ENCODE measurements at places on chromosomes 5 and 9.

GRCh38 chr9:99197124-99197630, 24.6 kb downstream of the ALG2 start:
- no peak for DNase-seq

DNA sequence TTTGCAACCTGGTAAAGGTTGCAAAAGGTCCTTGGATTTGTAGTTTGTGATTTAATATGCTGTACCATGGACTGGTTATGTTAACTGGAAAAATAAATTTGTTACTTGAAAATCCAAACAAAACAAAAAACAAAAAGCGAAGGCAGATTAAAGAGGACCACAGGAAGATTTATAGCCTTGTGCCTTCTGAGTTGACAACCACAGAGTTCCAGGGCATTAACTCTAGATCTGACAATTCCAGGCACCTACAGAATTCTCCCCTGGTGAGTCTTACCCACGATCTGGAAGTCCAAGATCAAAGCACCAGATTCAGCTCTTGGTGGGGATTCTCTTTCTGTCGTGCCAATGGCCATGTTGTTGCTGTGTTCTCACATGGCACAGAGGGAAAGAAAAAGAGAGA, 107.9 kb upstream of the SELENOP start:
- no peak for DNase-seq

GRCh38 chr9:36169708-36170107, 520 bp downstream of the CCIN start:
- no peak for DNase-seq

DNA sequence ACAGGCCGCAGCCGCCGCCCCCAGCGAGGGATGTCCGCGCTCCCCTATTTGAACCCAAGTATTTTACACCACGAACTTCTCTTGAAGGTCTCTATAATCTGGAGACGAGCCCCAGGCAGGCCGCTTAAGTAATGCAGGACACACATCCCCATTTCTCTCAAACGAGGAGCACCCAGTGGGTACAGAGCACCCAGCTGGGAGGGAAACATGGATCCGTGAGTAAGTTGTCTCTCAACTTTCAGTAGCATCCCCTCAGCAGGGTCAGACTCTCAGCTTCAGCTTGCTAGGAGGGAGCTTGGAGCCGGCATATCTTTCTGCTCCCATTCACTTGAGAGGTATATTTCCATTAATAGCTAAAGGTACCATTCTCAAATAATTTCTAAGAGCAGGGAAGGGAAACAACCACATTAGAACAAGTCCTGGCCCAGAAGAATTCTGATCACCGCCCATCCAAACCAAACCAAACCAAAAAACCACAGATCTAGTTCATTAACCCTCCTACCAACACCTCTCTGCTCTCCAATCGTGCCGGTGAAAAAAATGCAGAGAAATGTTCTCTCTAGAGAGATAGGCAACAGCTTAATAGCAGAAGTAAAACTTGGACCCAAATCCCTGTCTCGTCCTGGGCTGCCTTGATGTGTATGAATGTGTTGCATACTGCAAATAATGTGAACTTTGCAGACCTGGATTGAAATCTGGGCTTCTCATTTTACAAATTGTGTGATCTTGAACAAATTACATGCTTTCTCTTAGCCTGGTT, 910 bp downstream of the TDRD7 start:
- no peak for DNase-seq

- DNase-seq = no peak
These were observed 12.5 kb downstream of the RAB24 start for GRCh38 chr5:177290816-177291596.

- no peak for DNase-seq
These were observed 60.4 kb downstream of the GHR start for GRCh38 chr5:42483472-42484154.

GRCh38 chr5:96476654-96477053, 43.6 kb upstream of the PCSK1 start:
- no peak for DNase-seq

- DNase-seq = no peak
These were observed 97.6 kb downstream of the SEMA6A start for GRCh38 chr5:116476897-116477537.

DNA sequence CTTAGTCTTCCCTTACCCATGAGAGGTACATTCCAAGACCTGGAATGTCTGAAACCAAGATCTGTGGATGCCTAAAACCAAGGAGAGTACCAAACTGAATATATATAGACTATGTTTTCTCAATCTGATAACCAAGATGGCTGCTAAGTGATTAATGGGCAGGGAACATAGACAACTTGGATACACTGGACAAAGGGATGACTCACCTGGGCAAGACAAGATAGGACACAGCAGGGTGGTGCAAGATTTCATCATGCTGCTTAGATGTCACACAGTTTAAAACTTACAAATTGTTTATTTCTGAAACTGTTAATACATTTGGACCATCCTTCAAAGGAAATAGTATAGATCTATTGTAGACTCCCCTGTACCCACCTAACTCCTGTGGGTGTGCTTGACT, 130.9 kb downstream of the HTR1A start:
- DNase-seq = no peak

DNA sequence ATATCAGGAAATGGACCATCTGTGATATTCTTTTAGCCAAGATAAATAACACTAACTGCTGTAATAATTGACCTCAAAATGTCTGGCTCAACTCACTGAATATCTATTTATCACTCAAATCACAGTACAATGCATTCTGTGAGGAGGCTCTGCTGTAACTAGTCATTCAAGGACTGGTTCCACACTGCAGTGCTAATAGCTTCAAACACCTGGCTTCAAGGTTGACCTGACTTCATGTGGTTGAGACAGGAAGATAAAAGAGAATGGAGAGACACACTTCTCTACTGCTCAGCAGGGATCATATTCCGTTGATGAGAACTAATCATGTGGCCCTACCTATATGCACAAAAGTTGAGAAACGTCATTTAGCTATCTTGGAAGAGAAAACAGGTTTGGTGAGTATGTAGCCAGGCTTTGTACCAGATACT, 3.4 kb upstream of the RHOBTB3 start:
- no peak for DNase-seq

DNA sequence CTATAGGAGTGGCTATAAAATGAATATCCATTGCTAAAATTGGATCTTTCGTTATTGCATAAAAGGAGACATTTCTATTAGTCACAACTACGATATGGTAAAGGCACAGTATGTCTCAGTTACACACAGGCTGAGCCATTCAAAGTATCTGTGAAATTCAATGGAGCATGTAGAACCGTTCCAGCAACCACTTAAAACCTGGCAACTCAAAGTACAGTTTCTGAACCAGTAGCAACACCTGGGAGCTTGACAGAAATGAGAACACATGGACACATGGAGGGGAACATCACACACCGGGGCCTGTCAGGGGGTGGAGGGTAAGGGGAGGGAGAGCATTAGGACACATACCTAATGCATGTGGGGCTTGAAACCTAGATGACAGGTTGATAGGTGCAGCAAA, 15.4 kb downstream of the POC5 start:
- no peak for DNase-seq

GRCh38 chr5:90709323-90710155, 150.9 kb downstream of the ADGRV1 start:
- no peak for DNase-seq

- no peak for DNase-seq
These were observed 24.6 kb downstream of the NR2F1 start for GRCh38 chr5:93607367-93608258.

DNA sequence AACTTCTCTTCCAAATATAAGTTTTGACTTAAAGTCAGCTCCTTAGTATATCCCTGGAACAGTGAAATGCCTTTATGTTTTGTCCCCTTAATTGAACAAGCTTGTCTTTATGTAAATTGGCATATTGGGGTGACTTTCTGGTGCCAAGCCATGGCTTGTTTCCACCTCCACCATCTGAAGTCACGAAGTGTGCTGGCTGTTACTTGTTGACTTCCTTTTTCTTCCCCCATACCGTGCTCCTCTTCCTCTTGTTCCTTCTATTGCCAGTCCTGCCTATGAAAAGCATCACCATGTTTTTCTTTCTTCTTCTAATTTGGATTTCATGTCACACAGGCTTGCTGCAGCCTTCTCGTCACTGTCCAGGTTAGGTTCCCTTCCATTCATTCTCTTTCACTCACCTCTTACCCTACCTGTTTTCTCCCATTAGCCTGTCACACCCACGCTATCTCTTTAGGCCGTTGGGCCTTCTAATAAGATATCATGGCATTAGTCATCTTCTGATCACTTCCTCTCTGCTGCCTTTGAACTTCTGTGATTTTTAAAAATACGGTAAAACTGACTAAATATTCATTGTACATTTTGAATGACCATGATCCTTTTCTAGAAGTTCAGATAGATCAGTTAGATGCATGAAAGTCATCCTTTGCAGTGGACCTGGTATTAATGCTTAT, 48.1 kb downstream of the IQGAP2 start:
- DNase-seq = no peak

DNA sequence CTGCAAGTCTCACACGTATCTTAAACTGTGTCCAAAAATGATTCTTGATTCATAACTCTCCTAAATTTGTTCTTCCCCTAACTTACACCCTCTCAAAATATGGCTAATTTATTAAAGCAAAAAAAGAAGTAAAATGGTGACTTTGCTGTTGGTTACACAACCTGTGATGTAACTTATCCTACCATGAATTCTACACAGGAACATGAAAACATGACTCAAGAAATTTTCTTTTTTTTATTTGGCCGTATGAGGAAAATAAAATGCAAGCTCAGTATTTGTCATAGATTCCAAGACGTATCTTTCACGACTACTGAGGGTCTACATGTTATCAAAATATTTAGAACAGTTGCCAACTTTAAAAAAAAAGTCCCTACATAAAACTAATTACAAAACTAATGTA, 9.2 kb downstream of the LIFR start:
- no peak for DNase-seq

GRCh38 chr9:109046346-109046745, 33.0 kb upstream of the CTNNAL1 start:
- no peak for DNase-seq

GRCh38 chr9:86079865-86080469, 19.4 kb downstream of the GOLM1 start:
- no peak for DNase-seq

GRCh38 chr9:27542508-27542907, 12.9 kb upstream of the MOB3B start:
- no peak for DNase-seq

DNA sequence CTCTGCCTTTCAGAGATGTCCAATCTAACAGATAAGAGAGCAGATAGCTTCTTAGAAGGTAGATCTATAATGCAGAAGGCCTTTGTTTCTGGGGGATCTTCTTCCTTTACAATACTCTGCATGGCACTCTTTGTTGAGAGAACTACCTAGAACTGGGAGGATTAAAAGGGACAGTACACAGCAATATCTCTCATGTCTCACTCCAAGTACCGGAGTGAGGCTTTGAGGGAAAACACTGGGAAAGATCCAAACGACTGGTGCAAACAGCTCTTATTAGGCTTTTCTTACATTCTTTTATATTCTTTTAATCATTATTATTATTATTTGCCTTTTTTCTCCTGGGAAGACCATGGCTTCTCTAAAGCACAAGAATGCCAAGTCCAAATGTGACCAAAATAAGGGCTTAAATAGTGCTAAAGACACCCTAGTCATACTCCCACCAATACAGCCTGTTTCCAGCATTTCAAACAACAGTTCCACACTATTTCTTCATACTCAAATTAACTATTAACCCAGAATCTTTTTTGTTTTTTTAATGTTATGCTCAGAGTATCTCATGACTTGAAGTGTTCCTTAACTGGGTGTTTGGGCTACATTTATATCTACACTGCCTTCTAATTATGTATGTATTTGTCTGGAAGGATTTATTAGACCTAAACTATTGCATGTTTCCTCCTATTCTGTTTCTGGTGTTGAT, 52.7 kb downstream of the ABHD17B start:
- DNase-seq = no peak

DNA sequence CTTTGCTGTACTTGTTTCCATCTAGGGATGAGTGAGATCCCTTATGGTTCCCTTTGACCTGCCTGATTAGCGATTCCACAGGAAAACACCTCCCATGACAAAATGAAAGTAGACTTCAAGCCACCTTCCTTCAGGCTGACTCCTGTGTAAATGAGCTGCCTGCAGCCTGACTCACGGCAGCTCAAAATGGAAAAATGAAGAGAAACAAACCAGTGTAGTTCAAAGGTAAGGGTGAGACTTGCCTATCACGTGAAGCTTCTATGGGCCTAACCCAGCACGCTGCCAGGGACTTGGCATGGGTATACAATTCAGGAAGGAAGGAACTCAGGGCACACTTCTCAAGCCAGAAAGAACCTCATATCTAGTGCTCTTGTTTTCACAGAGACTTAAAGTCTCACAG, 110.1 kb upstream of the LRRTM2 start:
- no peak for DNase-seq

- no peak for DNase-seq
These were observed 1328.2 kb upstream of the NUDT12 start for GRCh38 chr5:104890767-104891166.

- no peak for DNase-seq
These were observed 267.9 kb upstream of the PDE4D start for GRCh38 chr5:60161340-60161934.

- no peak for DNase-seq
These were observed 157.8 kb downstream of the ARHGEF28 start for GRCh38 chr5:73783828-73784227.

DNA sequence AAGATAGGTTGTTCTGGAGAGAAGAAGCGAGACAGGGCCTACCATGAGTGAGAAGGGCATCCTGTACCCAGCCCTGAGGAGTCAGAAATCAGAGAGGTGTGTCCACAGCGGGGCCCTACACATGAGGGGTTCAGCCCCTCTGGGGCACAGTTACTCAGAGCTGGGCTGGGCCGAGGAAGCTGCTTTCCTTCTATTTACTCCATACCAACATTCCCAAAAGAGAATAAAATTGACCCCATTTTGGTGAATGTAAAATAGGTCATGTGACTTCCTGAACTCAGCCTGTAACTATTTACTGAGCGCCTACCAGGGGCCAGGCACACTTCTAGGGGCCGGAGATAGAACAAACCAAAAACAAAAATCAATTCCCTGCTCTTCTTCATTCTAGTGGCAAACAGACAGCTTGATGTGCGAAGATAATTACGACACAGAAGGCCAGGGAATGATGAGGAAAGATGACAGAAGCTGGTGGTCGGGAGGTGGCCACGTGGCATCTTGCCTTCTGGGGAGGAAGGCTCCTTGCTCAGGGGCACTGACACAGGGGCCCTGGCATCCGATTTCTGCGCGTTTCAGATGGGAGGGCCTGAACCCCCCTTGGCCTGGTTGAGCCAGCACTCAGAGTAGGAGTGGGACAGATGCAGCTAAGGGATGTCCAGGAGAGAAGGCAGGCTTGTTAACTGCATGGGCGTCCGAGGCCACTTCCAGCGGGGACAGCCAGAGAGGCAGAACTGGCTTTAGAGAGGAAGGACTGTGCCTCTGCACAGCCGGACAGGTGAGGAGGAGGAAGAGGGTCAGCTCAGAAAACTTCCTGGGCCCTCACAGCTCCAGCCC, 121.8 kb downstream of the NSG2 start:
- no peak for DNase-seq

- no peak for DNase-seq
These were observed 64.9 kb upstream of the FANCC start for GRCh38 chr9:95382433-95382832.

DNA sequence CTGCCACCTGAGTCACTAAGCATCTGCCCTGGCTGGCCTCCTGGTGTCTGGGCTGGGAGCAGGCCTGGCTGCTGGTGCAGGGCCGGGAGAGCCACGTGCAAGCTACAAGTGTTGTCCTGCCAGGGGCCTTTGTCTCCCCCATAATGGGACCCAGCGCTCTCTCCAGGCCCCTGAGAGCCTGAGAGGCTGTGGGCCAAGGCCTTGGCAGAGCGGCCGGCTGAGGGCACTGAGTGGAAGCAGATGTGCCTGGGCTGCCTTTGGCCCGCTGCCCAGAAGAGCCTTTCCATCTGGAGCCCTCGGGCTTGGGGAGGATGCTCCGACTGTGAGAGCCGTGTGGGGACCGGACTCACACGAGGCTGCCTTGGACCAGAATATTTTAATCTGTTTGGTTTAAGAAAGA, 185.5 kb downstream of the RGS3 start:
- DNase-seq = no peak
